ENCODE measurements at places on chromosomes 6 and 20.

DNA sequence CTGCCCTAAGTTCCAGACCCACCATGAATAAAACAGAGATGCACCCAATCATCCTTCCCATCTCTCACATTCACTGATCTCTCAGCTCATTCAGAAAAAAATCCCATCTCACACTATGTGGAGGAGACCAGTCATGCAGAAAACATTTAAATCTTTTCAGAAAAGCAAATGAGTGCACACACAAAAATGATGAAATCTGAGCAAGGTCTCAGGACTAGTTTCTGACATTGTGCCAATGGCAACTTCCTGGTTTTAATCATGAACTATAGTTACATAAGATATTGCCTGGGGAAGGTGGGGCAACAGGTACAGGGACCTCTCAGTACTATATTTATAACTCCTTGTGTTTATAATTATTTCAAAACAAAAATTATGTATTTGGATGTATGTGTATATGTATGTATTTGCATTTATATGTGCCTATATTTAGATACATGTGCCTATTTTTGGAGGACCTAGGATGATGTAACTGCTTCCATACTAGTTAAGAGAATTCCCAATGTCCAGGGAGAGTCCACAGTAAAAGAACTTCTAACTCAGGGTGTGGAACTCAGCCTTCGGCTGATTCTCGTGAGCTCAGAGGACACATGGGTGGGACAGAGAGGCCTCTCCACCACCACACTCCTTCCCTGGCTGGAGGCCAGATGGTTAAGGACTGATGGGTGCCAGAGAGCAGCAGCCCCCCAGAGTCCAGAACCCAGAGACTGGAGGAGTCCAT, 71.7 kb upstream of the MAP3K4 start:
- DNase-seq, result no peak

DNA sequence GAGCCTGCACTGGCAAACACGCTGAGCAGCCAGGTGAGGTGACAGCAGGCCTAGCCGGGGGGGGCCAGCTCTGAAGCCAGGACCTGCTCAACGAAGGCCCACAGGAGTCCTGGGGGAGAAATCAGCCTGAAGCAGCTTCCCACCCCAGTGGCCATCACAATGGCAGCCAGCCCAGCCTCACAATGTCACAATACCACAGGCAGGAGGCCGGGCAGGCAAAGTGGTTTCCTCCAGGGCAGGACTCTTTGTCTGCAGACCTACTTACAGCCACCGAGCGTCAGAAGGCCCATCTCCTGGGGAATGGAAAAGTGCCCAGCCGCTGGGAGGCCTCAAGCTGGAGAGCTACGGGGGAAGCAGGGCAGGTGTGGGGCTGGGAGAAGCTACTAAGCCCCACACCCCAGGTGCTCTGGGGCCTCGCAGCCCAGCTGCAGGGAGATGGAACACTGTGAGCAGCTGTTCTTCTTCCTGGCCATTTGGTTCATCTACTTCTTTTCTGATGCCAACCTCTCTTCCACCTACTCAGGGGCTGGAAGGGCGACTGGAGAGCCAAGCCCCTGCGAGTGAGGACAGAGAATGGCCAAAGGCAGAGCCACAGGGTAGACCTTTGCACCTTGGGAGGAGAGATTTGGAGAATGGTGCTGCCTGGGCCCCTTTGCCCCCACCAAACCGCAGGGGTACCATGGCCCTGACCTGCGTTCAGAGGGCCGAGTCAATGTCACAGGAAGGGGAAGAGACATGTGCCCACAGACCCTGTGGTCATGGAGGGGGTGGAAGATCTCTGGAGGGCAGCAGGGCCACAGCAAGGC, 22.3 kb upstream of the AVP start:
- DNase-seq, result peak; percentile 87

GRCh38 chr6:138455746-138456400, 43.4 kb downstream of the NHSL1 start:
- DNase-seq, result no peak

GRCh38 chr6:1713016-1713600, 103.4 kb downstream of the FOXC1 start:
- no peak for DNase-seq

DNA sequence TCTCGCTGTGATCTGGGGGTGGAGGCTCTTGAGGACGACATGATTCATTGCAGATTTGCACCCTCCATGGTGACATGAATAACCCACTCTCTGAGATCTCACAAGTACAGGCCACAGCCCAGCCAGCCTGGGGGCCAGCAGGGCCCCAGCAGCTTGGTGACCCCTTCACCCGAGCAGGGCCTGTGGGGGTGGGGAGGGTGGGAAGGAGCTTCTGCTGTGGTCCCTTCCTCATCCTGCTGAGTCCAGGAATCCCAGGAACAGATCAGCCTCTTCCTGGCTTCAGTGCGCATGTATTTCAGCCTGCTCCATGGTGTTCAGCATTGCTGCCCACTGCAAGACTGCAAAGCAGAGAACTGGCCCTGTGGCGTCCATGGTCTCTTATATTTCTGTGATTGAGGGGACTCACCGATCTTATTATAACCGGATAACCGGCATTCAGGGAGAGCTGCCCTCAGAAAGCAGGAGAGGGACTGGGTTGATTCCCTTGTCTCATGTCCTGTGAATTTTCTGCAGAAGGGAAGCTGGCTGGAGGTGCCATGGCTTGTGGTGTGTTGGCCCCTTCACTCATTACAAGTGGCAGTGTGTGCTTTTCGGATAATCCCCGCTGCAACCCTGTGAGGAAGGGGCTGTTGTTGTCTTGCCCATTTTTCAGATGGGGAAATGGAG, 118.8 kb upstream of the FRMD1 start:
- DNase-seq, result no peak

GRCh38 chr6:113414511-113414910, 442.6 kb upstream of the MARCKS start:
- no peak for DNase-seq

- DNase-seq, result no peak
Observed at GRCh38 chr6:27414996-27415395, 26.4 kb downstream of the ZNF391 start.

DNA sequence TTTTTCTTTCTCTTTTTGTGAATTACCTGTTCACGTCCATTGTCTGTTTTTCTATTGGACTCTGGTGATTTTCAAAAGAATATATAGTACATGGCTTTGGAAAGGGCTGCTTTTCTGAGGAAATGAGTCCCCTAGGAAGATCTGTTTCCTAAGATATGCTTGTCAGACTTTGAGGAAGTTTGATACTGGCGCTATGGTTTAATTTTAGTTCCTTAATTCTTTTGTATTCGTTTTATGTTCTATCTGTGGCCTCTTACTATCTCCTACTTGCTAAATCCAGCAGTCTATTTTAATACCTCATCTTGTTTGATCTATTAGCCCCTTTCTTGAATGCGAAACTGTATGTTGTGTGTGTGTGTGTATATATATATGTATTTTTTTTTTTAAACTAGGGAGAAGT, 101.9 kb downstream of the LIN28B start:
- no peak for DNase-seq

- DNase-seq, result no peak
Observed at GRCh38 chr6:125913864-125914351, 42.7 kb upstream of the HINT3 start.

GRCh38 chr6:13428583-13429405, 58.6 kb downstream of the GFOD1 start:
- DNase-seq, result no peak

DNA sequence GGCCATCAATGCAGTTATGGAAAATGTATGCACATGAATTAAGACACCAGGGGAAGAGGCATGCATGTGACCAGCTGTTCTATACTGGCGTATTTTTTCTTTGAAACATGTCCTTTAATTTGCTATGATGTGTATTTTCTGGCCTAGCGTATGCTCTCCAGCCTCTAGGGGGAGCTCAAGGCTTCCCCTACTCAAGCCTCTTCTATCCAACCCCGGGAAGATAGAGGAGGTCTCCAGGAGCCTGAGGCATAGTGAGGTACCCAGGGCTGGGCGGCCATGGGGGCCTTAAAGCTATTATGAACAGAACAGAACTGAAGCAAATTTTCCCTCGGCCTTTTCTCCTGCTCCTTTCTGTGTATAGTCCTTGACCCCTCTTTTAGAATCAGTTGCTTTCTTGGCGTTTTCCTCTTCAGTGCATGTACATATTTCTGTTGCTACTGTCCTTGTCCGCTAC, 528.9 kb downstream of the MAFB start:
- DNase-seq, result no peak

DNA sequence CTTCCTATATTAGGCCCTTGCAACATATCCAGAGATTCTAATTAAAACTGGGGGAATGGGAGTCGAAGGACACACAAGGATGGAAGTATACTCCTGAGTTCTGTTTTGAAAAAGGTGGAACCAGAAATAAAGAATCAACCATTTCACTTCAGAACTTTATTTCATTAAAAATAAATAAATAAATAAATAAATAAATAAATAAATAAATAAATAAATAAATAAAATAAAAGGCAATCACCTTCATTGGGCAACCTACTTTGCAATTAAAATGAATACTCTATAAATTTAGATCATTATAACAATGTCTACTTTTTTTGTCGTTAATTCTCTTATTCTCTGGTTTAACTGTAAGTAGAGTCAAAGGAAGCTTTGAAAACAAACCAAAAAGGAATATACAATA, 25.6 kb downstream of the GPR63 start:
- DNase-seq, result no peak

DNA sequence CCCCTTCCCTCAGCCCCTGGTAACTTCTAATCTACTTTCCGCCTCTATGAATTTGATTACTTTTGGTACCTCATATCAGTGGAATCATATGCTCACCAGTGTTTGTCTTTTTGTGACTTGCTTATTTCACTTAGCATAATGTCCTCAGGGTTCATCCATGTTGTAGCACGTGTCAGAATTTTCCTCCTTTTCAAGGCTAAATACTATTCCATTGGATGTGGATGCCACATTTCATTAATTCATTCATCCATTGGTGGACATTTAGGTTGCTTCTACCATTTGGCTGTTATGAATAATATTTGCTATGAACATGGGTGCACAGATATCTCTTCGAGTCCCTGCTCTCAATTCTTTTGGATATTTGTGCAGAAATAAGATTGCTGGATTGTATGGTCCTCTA, 388.6 kb upstream of the SOX4 start:
- DNase-seq, result no peak

DNA sequence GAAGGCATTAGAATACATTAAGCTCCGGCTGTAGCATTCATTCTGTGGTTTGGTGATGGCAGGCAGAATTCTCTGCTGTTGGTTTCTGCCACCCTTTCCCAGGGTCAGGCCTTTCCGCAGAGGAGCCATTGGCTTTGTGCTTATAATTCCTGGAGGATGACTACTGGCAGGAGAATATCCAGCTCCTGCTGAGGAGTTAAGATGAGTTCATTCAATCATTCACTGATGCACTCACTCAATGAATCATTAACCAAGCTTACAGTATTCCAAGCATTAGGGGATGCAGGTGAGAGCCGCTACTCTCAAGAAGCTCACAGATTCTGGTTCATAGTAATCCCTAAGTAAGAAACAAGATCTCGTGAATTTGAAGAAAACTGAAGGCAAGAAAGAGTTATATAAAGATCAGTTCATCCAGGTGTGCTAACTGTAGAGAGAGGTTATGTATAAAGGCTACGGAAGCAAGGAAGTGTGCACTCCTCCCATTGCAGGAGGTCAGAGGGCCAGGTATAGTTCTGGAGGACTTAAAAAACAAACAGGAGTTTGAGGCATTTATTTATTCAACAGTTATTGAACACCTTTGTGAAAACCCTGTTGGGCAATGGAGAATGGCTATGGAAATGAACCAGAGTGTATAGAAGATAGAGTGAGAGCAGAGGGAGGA, 75.5 kb downstream of the HMGN3 start:
- no peak for DNase-seq

DNA sequence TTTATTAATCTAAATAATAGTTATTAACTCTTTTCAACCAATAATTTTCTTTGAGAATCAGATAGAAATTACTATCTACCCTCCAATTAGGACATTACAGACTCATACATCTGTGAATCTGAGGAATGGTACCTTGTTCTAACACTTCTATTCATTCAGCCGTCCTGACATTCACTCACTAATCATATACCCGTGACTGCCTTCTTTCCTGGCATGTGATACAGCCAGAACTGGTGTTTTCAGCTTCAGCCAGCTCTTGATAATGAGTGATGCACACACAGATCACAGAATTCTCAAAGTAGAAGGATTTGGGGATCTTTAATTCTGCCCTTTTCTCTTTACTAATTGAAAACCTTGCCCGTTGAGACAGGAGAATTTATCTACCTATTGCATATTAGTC, 499.9 kb downstream of the UTRN start:
- no peak for DNase-seq

GRCh38 chr20:23034721-23035671, at the start of gene SSTR4:
TSS of gene SSTR4 (plus strand) at chr20:23035312. CDS start at chr20:23035484, 172 bp downstream.
- DNase-seq, result no peak

- no peak for DNase-seq
Observed at GRCh38 chr6:65761890-65762289, 54.9 kb upstream of the EYS start.

DNA sequence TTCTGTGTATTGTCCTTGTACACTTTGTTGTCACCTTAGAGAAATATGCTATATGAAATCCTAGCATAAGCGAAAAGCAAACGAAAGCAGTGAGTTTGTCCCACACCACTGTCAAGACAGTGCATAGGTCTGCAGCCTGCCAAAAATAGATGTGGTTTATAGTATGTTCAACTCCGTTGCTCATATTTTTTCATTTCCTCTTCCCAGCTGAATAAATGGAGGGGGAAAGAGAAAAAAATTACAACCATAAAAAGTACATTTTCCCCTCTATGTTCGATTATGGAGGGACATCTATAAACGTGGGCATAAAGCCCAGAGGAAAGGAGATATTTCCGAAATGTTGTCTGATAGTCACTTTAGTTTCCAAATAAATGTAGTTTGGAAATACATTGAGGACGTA, 25.8 kb downstream of the PRL start:
- DNase-seq, result no peak

GRCh38 chr20:855466-856360, 22.2 kb downstream of the FAM110A start:
- no peak for DNase-seq

GRCh38 chr6:90109141-90109540, 187.5 kb downstream of the BACH2 start:
- DNase-seq, result no peak

DNA sequence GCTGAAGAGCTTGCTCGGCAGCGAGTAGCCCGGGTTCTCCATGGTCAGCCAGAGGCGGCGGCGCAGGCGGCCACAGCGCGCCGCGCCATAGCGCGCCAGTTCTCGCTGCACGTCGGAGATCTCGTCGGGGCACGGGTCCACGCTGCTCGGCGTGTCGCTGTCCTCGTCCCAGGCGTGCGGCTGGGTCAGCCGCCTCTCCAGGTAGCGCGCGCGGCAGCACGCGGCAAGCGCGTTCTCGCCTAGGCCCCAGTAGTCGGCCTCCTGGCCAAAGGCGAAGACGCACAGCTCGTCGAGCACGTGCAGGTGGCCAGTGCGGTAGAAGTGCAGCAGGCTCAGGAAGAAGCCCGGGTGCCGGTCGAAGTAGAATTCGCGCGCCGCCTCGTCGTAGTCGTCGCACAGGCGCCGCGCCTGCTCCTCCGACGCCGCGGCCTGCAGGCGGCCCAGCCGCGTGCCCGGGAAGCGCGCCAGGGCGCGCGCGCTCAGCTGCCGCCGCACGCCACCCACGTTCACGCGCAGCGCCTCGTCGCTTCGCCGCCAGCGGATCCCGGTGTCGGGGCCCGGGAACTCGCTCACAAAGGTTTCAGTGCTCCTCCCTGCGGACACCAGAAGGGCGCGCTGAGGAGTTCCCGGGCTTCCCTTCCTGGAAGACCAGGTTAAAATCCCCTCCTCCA, 2.7 kb downstream of the KCNS1 start:
- DNase-seq, result no peak

- no peak for DNase-seq
Observed at GRCh38 chr6:17167327-17167979, 65.6 kb downstream of the STMND1 start.

All from NCI-H510A (cell line).